LHCN-M2 (cell line): ENCODE measurements at places on chromosomes 13 and 19.
A peak's percentile ranks its signal among the peaks of the same experiment; 100 is the strongest.

DNA sequence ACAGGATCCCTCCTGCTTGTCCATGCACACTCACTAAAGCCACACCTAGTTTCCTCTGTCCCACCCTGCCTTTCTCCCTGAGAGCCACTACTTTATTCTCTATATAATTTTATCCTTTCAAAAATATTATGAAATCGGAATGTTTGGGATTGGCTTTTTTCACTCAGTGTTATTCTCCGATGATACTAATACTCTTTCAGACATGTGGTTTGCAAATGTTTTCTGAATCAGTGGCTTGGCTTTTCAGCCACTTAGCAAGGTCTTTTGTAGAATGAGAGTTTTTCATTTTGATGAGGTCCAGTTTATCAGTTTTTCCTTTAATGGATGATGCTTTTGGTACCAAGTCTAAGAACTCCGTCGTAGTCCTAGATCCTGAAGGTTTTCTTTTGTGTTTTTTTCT lies 11.6 kb downstream of the SPATA13 start:
- no peak for DNase-seq

DNA sequence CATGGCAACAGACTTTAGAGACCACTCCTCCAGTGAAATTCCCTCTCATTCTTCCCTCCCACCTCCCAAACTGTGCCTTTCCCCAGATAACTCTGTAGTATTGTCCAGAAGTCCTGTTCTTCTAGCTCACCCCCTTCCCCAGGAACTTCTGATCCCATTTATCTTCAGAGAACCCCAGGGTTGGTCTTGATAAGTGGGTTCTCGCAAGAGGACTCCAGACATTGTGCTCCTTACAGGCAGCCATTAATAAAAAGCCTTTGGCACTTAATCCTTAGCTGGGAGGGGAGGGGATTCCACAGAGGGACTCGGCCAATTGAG lies 1.9 kb downstream of the LTBP4 start:
- DNase-seq, result no peak

DNA sequence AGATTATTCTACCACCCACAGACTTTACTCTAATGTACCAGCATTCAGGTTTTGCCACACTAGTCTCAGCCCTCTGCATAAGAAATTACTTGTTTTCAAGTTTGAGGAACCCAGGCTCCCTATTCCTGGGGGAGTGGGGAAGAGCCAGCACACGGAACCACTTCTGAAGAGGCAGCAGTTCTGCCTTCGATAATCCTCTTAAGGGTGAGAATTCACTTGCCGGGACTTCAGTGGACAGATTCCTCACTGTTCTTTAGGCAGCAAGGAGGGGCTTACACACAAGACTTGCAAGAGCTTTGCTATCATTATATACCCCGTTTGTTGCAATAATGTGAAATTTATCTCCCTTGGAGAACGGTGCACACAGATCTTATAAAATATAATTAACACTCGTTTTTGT lies 133.1 kb downstream of the ABCC4 start:
- no peak for DNase-seq

- no peak for DNase-seq
These were observed 27.3 kb upstream of the GPI start for GRCh38 chr19:34337739-34338138.

DNA sequence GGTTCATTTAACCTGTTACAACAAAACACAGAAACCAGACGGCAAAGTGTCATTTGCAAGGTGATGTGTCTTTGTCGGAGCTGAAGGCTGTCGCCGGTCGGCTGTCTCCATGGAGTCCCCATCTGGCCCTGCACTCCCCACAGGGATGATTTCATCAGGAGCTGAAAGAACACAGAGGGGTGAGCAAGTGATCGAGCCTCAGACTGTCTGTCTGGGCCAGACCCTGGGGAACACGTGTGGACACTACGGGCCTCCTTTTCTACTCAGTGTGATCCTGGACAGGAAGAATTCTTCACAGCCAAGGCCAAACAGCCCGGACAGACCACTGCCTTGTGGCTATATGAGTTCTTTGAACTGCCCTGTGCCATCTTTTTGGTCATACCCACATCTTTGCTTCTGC lies 85.1 kb downstream of the RNASEH2B start:
- no peak for DNase-seq

GRCh38 chr13:24734950-24735349 lies 29.0 kb upstream of the RNF17 start:
- DNase-seq, result no peak

GRCh38 chr13:97191142-97191541 lies 31.0 kb upstream of the MBNL2 start:
- no peak for DNase-seq

DNA sequence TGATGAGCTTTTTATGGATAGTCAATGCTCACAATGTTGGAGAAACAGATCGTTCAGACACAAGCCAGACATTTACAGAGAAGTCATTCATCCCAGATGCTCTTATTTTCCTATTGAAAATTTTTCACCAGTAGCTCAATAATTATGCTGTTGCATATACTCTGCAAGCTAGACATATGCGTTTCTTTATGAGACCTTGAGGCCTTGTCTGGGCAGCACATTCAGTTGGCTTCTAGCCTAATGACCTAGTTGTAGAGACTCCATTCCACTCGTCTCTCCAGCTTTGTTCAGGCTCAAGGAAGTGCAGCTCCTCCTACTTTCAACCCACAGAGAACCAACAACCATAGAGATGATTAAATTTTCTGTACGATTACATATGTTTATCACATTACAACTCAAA lies 237.7 kb downstream of the MZT1 start:
- DNase-seq, result no peak

DNA sequence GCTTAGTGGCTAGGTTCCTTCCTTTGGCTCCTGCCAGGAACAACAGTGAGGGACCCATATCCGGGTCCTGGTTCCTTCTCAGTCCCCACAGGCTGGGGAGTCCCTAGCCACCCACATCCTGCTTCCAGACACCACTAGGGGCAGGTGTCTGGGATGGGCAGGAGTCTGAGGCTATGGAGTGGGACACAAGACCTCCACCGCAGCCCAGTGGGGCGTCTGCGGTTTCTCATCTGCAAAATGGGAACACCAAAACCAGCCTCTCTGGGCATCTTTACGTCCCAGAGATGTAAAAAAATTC lies 879 bp upstream of the FCGBP start:
- no peak for DNase-seq

DNA sequence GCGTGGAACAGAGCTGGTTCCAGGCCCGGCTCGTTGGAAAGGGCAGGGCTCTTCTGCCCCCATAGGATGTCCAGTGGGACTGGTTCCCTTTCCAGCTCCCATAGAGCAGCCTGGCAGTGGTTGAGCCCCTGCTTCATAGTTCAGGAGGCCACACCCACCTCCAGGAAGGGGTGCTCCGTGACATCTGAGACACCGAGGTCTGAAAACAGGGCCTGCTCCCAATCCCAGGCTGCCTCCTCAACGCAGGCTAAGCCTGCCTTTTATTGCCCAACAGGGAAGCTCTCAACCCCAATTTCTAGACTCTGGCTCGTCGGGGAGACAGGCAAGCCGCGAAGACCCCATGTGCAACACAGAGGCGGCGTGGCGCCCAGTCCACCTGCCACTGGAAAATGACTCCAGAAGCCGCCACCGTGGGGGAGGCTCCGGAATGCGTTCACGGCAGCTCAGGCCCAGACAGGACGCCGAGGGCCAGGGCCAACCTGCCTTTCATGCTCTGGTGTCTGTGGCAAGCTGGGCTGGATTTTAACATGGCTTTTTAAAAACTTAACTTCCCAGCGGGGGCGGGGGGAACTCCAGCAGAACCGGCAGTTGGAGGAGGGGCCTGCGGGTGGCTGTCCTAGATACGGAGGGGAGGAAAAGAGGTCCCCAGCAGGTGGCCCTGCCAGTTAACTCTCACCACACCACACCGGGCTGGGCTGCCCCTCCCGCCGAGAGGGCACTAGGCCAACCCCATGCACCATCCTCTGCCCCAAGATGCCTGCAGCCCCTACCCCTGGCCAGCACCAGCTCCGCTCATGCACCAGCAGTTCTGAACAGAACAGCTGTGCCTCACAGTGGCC lies 17.9 kb upstream of the TINCR start:
- DNase-seq, result no peak

DNA sequence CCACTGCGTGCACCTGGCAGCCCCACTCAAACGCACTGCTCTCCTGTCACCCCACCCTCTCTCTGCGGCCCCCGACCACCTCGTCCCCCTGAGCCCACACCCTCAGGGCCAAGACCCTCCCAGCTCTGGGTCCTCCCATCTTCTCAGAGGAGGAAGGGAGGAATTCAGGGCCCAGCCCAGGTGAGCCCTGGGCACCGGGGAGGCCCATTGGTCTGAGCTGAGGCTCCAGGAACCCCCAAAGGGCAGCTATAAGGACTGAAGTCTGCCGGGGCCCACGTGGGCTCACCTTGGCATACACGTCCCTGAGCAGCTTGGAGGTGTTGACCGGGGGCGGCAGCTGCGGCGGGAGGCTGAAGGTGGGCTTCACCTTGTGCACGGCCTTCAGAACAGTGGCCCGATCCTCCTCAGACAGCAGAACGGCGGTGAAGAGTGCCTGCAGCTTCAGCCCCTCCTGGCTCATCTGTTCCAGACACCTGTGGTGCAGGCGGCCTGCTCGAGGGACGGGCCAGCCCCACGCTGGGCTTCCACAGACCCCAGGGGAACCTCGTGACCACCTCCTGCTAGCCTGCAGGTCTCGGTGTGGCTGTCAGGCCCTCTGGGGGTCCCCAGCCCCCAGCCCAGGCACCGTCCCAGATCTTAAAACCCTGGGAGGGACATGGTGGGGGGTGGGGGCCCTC lies 8.8 kb downstream of the POLRMT start:
- no peak for DNase-seq

GRCh38 chr13:73467125-73467524 lies 408.3 kb downstream of the KLF5 start:
- no peak for DNase-seq

GRCh38 chr19:39308531-39309304 lies 11.9 kb downstream of the LRFN1 start:
- no peak for DNase-seq

- no peak for DNase-seq
These were observed 2526.7 kb upstream of the PCDH20 start for GRCh38 chr13:63942372-63942771.

GRCh38 chr13:31444266-31444856 lies 244.6 kb downstream of the B3GLCT start:
- DNase-seq, result no peak

- no peak for DNase-seq
These were observed 21.7 kb upstream of the CALM3 start for GRCh38 chr19:46579361-46579879.

DNA sequence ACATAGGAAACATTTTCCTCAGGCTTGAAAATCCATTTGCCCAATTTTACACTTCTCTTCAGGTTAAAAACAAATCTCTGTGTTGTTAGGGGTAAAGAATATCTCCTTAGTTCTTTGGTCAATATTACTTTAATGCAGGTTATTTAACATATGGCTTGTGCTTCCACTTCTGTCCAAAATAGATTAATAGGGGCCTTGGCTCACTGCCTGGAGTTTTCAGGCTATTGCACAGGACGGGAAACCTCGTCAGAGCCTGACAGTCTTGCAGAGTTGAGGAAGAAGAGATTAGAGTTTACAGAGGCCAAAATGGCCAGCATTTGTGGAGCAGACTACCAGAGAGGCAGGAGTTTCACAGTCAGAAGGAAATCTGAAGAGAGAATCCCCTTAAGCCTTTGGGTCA lies 863.9 kb upstream of the GPC6 start:
- no peak for DNase-seq

GRCh38 chr13:30796631-30797601 lies 61.6 kb downstream of the ALOX5AP start:
- no peak for DNase-seq

- no peak for DNase-seq
These were observed 37.8 kb downstream of the KLF5 start for GRCh38 chr13:73096638-73097037.

DNA sequence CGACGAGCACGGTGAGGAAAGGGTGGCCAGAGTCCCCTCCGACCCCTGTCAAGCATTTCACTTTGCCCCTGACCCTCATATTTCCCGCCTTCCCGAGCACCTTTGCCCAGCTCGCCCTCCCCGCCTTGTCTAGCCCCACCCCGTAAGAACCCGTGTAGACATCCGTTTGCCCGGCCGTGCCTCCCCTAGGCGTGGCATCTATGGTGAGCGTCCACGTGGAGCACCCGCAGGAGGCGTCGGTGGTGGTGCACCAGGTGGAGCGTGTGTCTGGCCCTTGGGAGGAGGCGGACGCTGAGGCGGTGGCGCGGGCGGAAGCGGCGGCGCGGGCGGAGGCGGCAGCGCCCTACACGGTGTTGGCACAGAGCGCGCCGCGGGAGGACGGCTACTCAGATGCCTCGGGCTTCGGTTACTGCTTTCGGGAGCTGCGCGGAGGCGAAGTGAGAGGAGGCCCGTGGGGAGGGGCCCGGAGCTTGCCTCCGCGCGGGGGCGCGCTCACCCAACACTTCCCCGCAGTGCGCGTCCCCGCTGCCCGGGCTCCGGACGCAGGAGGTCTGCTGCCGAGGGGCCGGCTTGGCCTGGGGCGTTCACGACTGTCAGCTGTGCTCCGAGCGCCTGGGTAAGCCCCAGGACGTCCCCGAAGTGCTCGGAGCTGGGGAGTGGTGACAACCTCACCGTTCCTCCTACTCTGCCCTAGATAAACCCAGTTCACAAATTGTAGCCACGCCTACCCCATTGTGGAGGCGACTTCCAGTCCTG lies 4.2 kb downstream of the LTBP4 start:
- no peak for DNase-seq

- no peak for DNase-seq
These were observed 94.7 kb downstream of the RBM26 start for GRCh38 chr13:79311386-79311785.

DNA sequence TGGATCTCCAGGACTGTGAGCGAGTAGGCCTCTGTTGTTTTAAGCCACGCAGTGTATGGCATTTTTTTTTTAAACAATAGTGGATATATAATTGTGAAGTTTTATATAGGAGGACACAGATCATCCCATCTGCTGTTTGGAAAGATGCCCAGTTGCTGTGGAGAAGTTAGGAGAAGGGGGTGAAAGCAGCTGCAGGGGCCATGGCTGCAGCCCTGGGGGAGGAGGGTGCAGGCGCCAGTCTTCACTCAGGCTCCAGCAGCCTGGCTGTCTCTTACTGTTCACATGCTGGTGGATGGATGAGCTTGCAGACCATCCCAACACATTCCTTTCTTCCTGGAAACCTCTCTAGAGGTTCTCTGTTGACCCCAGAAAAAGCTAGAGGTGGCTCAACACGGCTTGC lies 242.3 kb downstream of the TEX29 start:
- DNase-seq, result no peak

DNA sequence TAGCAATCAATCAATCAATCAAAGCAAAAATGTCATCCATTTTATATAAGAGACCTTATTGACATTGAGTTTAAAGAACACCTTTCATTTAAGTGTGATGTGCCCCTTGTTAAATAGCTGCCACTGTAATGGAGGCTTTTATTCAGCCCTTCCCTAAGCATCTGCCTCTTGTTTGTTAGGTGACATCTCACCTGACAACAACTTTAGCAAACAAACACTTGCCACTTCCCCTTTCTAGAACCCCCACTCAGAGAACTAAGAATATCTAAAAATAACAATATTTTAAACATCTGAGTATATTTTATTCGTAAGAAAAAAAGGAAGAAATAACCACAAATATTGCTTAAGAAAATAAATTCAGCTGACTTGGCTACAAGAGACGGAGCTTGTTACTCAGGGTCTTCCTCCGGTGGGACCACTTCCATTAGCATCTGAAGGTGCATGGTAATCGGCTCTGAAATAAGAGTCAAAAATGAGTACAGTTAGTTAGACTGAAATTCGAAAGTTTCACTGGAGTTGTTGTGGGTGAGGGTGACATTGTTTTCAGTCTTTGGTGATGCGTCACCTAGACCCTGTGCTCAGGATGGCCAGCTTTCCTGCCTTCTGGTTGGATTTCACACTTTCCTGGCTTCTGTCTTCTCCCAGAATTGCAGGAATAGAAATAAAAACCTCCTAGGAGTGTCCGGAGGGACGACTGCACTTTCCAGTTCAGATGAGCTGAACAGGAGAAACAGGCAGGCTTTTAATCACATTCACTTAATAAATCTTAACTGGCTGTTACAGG lies 39.1 kb downstream of the SLC7A9 start:
- DNase-seq, result peak; percentile 92
